ENCODE measurements at places on chromosomes 7 and 10. TPM values are rescaled to one million over a fixed set of nuclear protein-coding genes. Genes with fewer than 3 reads are reported as not detected.
A peak's percentile ranks its signal among the peaks of the same experiment; 100 is the strongest.

- no peak for DNase-seq
Observed at GRCh38 chr7:148570510-148570909, 20.1 kb upstream of the C7orf33 start.

DNA sequence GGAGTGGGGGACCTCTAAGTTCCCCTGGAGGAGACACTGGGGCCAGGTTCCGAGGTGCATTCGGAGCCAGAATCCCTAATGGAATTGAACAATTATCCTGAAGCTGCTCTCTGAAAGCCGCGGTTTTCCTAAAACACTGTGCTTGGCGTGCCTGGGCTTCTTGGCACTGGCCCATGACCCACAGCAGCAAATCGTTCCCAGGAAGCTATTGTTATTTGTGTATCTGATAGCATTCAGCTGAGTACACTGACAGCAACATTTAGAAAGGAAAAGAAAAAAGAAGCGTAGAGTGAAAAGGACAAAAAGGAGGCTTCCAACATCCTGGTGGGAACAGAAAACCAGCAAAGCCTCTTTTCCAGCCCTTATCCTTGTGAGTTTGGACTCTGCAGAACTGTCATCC lies 339.8 kb downstream of the FRMD4A start:
- peak; percentile 91 for DNase-seq

Gene CYP17A1
- polyA plus RNA-seq: 1.2 TPM

DNA sequence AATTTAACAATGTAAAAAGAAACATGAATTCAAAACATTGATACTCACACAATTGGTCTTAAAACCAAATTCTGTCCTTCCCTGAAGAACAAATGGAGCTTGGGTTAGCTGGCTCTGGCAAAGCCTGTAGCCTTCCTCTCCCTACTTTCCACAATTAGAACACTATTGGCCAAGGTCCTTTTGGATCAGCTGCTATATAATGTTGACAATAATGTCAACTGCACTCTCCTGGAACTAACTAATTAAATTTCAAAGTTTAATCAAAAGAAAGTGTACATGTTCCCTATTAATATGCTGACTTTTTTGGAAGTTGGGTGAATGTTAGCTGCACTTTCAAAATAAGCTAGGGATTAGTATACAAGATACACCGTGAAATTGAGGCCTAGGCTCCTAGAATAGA lies 440.1 kb upstream of the NFE2L3 start:
- DNase-seq: no peak

DNA sequence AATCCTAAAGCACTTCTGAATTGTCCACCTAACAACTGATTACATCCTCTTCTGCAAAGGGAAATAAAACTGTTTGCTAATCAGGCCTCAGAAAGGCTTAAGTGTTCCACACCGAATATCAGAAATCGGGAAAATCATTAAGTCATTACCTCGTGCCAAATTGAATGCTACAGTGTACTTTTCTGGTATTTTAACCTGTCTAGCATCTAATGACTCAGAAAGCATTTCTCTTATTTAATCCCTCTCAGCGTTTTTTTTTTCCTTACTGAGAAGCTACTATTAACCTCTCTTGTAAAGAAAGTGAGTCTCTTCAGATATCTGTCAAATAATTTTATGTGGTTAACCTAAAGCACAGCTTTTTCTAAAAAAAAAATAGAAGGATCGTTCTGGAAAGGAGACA lies 28.6 kb downstream of the VIM start:
- DNase-seq: no peak

DNA sequence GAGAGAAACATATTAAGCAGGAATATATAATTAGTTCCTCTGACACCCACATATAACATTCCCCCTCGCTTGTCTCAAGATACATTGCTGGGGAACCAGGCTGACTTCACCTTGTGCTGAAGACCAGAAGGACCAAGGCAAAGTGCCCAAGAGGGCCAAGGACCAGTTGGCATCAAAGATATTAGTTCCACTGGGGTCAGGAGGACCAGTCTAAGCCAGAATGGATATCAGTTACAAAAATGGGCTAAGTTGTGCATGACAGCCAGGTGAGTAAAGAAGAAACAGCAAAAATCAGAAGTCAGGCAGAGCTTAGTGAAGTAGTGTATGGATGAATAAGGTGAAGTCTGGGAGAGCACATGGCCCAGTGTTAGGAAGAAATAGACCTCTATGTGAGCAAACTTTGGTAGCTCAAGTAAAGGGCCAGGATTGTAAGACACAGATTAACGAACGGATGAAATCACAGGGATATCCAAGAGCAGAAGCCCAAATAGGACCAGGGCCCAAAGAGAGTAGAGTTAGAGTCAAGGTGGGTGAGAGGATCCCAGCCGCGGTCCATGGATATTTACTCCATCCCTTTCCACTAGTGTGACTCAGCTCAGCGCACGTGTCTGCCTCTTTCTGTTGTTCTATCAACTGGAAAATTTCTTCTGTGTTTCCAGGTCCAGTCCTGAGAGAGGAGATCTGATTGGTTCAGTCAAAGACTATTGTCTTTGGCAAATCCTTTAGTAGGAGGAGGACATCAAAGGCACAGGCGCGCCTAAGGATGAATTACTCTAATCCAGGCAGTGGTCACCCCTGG lies 5.0 kb downstream of the CALD1 start:
- no peak for DNase-seq

DNA sequence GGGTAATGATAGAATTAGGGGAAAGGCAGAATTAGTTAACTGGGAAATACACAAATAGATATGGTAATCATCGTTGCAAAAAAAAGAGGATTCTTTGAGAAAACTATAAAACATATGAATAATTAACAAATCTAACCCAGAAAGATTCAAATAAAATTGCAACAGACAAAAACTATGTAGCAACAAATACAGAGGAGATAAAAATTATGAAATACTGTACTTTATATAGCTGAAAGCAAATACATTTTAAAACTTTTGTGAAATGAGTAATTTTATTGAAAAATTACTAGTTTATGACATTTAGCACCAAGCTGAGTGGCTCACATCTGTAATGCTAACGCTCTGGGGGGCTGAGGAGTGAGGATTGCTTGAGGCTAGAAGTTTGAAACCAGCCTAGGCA lies 356.7 kb downstream of the CALN1 start:
- no peak for DNase-seq

Gene C7orf57
- 0.08 TPM for polyA plus RNA-seq

GRCh38 chr10:88881320-88881719 lies 1.3 kb downstream of the STAMBPL1 start:
- no peak for DNase-seq

GRCh38 chr10:119203006-119203405 lies 4.4 kb upstream of the GRK5 start:
- no peak for DNase-seq

DNA sequence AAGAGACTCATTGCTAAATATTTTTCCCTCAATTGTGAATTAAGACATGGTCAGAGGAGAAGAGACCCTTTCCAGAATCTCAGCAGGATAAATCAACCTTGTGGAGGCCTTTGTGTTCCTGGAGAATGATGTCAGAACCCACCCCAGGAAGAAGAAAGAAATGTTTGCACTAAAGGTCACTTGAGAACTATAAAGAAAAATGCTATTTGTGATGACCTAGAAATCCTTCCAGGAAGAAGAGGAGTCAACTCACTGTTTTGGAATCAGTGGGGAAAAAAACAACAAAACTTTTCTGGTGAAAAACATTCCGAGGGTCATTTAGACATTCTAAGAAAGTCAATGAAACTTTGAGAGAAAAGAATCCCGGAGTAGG lies 129.1 kb upstream of the ANKRD1 start:
- no peak for DNase-seq

GRCh38 chr7:139224219-139224618 lies 6.8 kb upstream of the UBN2 start:
- DNase-seq: no peak

Gene TAS2R41
- not detected for polyA plus RNA-seq

Gene PDCD11
- polyA plus RNA-seq: 31.6 TPM

DNA sequence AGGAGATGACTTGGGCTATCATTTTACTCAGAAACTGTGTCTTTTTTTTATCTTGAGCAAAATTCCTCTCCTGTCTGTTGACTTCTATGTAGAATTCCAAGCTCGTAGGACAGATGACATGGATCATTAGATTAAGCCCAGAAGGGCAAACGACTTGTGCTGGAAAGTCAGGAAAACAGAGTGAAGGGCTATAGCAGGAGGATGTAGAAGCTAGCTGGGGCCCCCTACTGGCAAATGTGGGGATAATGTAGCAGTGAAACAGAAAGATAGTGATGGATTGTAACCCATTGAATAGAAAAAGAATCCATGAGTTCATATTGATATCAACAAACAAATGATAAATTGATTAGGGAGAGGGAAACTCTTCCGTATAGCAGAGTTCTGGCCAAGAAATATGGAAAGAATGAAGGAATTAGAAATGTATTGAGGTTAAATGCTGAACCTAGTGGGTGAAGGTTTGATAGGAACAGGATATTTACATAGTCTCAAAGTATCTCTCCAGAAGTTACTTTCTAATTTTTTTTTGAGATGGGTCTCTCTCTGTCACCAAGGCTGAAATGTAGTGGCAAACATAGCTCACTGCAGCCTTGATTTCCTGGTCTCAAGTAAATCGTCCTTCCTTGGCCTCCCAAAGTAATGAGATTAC lies 103.6 kb downstream of the LYZL1 start:
- DNase-seq: peak; percentile 69

Gene ALOX5
- 1.1 TPM for polyA plus RNA-seq

- no peak for DNase-seq
Observed at GRCh38 chr7:88224601-88225275, 4.9 kb upstream of the SRI start.

DNA sequence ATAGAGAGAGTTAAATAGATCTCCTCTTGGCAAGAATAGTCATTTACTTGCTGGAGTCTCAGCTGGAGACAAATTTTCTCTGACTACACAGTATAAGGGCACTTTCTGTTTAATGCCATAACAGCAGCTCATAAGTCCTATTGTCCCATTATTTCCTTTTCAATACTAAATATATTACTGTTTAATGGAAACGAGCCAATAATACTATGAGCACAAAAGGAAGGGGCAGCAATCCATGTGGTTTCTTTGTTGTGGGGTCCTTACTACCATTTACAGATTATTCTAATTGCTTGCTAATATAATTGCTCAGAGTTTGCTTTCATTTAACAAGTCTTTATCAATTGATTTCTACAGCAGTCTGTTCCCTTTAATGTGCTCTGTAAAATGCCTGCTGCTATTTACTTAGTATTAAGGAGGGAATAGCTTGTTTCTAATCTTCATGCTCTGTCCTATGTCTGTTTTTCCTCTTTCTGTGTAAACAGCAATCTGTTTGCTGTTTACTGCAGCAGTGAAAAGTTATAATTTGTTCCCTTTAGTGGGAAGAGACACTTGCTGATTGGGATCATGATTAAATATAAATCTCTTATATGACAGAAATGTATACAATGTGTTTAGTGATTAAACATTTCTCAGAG lies 296.2 kb upstream of the SMIM30 start:
- DNase-seq: no peak

DNA sequence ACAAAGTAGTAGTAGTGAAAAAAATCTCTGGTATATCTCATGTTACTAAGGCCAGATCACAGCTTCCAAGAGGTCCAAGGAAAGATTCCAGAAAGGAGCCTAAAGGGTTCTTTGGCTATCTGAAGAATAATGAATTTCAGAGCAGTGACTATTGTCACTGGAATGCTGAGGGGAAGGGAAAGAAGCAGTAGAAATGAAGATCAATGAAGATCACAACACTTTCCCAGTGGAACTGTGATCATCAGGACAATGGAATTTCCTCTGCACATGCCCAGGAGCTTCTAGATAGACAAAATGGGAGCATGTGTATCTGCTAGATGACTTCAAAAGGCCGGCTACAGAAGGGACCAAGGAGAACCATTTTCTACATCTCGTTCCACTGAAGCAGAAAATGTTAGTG lies 219.5 kb upstream of the PHYHIPL start:
- DNase-seq: no peak

- no peak for DNase-seq
Observed at GRCh38 chr10:71614946-71615345, 104.6 kb downstream of the C10orf105 start.

GRCh38 chr10:21194510-21194993 lies 297.4 kb upstream of the NEBL start:
- peak; percentile 33 for DNase-seq
